Putamen (tissue), 1 donor: ENCODE measurements at places on chromosomes 3 and 15.

DNA sequence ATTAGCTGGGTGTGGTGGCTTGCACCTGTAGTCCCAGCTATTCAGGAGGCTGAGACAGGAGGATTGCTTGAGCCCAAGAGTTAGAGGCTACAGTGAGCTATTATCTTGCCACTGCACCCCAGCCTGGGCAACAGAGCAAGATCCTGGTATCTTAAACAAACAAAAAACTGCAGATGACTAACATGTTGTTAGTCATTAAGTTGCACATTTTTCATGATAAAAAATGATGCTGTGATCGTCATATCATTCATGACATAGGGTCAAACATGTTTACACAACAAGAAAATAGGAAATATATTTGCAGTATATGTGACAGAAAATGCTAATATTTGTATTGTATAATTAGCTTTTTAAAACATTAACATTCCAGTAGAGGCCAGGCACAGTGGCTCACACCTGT, 20.2 kb upstream of the DAPK2 start:
- DNase-seq, result no peak

DNA sequence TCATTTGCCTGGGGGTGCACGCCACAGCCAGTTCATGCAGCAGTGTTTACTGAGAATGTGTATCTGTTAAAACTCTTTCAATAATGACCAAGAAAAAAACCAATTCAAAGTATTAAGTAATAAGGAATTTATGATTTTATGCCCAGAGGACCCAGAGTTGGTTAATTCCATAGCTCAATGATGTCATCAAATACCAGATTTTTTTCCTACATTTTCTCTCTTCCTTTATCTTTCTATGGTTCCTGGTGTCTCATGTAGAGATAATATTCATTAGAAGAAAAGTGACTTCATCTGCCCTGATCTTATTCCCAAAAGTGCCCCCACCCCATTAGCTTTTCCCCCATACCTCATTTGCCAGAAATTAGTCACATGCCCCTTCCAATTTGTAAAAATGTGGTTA, 44.6 kb upstream of the LMCD1 start:
- DNase-seq, result no peak

- no peak for DNase-seq
Measured at GRCh38 chr15:80180986-80181385, 28.2 kb downstream of the FAH start.

- DNase-seq, result no peak
Measured at GRCh38 chr15:54064365-54064764, 86.1 kb downstream of the UNC13C start.

GRCh38 chr3:101859882-101860448, 10.7 kb downstream of the NFKBIZ start:
- DNase-seq, result no peak

- DNase-seq, result no peak
Measured at GRCh38 chr15:79481793-79482192, 49.7 kb downstream of the MINAR1 start.

DNA sequence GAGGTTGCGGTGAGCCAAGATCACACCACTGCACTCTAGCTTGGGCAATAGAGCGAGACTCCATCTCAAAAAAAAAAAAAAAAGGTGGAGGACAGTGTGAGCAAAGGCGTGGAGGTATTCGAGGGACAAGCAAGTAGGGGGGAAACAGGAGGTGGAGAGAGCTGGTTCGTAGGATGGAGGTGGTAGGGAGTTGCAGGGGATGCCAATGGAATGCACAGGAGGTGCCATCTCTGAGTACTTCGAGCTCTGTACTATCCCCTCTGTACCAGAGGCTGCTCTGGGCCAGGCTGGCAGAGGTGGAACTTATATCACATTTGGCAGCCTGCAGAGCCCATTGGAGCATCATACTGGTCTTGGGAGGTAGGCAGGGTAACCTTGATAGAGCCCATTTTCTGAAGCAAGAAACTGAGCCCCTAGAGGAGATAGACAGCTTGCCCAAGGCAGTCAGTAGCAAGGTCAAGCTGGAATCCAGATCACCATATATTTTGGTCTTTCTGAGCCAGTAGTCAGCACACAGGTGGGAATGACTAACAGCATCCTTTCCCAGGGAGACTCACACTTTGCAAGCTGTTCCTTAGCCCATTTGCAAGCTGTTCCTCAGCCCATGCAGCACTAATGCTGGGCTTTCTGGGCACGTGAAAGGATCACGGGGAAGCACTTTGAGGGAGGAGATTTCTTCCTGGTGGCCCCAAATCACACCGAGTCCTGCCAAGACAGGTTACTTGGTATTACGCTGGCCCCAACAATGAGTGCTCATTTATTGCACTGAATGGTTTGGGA, 9.2 kb upstream of the CCDC33 start:
- no peak for DNase-seq

- no peak for DNase-seq
Measured at GRCh38 chr15:57235186-57235585, 141.1 kb upstream of the CGNL1 start.

DNA sequence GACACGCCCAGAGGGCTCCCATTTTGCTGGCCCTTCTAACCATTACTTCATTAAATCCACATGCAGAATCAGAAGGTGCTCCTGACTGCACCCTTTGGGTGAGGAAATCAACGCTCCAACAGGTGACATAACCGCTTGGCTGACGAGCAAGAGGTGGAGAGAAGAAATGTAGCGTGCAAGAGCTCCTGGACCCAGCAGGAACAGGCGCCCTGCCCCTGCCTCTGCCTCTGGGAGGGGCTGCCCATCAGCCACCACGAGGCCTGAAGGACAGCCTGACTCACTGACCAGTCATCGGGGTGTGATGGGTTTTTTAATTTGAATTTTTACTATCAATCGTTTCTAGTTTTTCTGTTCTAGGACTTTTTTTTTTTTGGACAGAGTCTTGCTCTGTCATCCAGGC, 218.2 kb downstream of the ADAMTS17 start:
- no peak for DNase-seq

DNA sequence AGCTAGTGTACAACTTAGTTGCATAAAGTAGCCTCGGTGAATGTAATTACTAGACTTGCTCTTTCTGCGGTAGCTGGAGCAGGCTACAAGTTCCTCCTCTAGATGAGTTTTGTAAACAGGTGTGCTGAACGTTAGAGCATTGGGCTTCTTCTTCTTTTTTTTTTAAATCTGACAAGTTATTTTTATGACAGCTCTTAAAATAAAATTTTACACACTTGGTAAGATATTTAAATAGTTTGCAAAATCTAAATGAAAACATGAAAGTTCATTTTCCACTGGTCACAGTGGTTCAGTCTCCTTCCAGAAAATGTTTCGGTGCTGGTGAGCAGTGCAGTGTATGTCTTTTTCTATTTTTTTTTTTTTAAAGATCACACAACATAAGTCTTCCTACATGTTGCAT, 3.0 kb downstream of the CCR9 start:
- no peak for DNase-seq

DNA sequence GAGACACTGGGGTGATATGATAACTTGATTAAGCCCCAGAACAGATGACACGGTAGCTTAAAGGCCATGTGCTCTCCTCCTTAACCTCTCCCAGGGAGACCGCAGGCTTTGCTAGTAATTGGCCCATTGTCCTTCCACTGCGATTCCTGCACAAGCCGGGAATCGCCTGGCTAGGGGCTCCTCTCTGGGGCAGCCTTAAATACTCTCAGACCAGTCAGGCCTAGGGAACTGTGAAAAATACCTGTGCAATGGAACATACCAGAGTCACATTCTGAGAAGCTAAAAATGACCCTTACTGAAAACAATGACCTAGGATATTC, 56.3 kb downstream of the CPN2 start:
- DNase-seq, result no peak

- no peak for DNase-seq
Measured at GRCh38 chr15:88912500-88912921, 668 bp downstream of the MFGE8 start.

GRCh38 chr15:52546031-52546751, 17.5 kb upstream of the MYO5A start:
- no peak for DNase-seq

DNA sequence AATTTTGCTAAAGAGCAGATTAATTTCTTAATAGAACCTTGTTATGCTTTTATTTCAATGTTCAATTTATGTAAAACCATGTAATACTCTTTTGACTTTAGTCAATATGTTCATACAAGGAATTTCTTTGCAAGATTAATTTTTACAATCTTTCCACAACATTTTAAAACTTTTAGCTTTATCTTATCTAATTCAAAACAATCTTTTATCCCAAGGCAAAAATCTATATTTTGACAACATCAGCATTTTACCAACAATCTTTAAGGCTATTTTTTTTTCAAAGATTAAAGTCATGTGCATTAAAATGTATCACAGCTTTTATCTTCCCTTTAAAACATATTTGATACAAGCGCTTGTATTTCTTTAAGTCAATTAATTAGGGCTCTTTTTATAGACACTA, 914.7 kb downstream of the PLOD2 start:
- DNase-seq, result no peak

DNA sequence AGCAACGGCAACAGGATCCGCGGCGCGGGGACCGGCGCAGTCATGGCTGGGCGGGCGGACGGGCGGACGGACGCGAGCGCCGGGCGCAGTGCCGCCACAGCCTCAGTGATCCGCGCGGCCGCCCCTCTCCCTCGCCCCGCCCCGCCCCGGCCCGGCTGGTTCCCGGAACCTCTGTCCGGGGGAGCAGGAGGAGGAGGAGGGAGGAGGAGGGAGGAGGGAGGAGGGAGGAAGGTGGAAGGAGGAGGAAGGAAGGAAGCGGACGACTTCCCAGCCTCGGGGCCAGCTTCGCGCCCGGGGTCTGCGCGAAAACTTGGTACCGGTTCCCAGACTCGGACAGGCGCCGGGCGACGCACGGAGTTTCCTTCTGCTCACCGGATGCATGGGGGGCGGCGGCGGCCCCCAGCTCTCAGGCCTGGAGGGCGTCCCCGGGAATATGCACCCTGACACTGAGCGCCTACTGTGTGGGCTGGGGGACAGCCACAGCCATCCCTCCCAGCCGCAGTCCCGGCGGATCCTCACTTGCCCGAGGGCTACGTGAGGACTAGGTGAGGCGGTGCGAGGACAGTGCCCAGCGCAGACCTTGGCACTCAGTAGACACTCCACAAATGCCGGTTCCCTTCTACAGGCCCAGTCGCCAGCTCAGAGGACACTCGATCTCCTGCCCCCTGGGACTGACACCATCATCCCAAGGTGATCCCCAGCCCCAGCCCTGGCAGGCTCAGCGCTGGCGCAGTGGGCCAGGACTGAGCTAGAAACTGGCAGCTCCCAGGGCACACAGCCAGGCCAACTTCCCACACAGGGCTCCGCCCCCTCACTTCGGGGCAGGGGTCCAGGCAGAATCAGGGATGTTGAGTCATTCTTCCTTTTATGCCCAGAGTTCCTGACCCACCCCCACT, at the start of gene SHISA5:
Gene SHISA5 (minus strand): TSS at position 124 of the 896 bp plus-strand sequence. CDS start 80 bp downstream, at position 44.
- DNase-seq, result peak; percentile 47

DNA sequence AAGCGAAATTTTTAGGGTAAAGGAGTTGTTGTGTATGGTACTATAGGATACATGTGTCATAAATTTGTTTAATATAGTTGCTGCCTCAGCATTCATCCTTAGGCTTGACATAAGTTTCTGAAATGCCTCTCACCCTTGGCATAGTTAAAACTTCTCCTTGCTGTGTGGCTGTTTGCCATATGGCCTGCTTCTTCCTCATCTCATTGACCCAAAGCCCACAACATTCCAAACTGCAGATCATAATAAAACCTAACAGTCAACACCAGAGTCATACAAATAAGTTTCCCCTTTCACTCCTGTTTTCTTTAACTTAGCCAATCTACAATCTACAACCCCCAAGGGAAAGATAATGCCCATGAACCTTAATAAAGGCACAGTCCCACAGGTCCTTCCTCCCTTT, 136.6 kb downstream of the TMCC1 start:
- no peak for DNase-seq

DNA sequence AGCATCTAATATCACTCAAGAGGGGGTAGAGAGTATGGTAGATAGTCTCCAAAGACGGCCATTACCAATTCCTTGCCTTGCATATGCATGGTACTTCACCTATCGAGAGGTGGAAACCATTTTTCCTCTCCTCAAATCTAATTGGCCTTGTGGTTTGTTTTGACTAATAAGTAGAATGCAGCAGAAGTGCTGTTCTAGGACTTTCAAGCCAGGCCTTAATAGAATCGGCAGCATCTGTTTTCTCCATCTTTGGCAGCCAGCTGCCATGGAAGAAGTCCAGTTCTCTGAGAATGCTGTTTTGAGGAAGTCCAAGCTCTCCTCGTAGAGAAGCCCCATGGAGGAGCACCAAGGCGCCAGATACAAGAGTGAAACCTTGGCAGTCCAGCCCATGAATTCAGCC, 59.1 kb upstream of the RASGRP1 start:
- no peak for DNase-seq

DNA sequence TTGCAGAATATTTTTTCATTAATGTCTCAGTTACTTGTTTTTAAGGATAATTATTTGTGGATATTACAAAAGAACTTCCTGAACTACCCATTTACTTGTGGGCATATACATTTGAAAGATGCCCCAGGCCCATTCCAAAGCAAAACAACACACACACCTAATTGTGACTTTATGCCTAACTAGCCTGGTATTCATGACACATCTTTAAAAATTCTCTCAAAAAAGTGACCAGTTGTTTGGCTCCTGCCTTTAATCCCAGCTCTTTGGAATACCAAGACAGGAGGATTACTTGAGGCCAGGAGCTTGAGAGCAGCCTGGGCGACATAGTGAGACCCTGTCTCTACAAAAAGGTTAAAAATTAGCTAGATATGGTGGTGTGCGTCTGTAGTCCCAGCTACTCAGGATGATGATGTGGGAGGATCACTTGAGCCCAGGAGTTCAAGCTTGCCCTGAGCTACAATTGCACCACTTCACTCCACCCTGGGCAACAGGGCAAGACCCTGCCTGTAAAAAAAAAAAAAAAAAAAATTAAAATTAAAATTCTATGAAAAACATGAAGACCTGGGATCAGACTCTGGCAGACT, 51.7 kb upstream of the SLC4A7 start:
- DNase-seq, result no peak

DNA sequence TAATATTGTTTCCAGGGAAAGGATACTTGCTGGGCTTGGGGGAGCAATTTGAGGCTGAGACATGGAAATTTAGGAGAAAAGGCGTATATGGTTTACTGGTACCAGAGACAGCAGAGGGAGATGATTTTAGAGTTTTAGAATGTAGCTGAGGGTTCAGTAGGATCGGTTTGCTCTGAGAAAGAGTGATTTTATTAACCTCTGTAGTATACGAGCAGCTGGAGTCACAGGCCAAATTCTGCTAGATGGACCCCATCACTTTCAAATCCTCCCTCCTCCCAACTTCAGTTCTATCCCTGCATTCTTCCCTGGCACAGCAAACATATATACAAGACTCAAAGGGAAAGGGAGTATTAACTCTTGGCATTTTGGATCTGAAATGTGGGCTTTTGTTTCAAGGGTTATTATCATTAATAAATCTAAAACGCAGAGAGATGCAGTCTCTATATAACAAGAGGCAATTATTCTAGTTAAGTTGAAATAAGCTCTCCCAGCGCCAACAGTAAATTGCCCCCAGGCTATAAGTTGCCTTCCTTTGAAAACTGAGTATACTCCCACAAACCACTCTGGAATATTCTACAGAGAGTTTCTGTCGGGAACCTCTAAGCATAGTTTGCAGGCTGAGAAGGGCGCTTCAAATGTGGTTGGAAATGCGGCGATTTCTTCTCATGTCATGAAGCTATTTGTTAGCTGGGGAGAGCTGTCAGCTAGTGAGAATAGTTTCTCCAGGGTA, 5.4 kb downstream of the CRABP1 start:
- no peak for DNase-seq

- DNase-seq, result no peak
Measured at GRCh38 chr3:32200490-32200889, 38.0 kb upstream of the CMTM8 start.
